ENCODE measurements at places on chromosomes 16 and 17.

GRCh38 chr17:80475910-80476876 is at the start of gene NPTX1:
Gene NPTX1, minus strand, starts transcription at chr17:80476607. Its CDS starts 161 bp downstream, at chr17:80476446.
- no peak for DNase-seq

DNA sequence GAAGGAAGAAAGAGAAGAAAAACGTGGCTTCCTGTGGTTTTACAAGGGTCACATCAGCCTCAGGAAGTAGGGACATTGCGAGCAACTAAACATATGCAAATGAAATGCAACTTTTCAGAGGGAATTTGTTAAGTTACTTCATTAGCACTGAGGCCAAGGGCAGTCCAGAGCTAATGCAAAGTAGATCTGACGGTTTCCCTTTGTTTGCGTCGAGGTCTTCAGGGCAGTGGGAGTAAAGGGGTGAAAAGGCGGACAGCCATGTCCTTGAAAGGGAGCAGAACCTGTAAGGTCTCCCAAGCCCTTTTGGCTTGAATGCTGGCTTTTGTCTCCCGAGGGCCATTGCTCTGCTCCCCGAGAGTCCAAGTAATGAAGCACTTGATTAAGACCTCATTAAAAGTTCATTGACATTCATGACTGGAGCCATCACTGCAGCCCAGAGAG is 85.0 kb downstream of the PMP22 start:
- no peak for DNase-seq

DNA sequence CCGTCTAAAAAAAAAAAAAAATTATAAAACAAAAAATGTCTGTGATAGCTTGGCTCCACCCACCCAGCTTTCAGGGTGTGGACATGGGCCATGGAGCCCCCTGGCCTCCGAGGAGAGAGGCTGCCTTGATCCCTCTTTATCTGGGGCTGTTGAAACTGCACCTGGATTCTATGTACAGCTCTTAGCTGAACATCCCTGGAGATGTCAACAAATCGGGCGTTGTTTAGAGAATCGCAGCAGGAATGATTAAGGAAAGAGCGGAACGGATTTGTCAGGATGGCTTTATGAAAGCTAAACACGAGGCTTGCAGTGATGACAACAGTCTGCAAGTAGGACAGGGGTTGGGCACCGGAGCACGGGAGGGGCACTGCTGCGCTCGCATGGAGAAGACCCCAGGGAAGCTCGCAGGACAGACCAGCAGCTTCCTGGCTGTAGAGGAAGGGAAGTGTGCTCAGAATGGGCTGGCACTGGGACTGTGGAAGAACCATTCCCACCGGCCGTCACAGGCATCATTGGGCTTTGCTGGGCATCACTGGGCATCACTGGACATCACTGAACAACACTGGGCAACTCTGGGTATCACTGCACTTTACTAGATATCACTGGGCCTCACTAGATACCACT is 195.8 kb upstream of the FOXF1 start:
- no peak for DNase-seq

GRCh38 chr17:37130984-37131446 is 182.3 kb downstream of the AATF start:
- no peak for DNase-seq

- no peak for DNase-seq
These were observed 10.7 kb downstream of the CRHR1 start for GRCh38 chr17:45794840-45795239.

DNA sequence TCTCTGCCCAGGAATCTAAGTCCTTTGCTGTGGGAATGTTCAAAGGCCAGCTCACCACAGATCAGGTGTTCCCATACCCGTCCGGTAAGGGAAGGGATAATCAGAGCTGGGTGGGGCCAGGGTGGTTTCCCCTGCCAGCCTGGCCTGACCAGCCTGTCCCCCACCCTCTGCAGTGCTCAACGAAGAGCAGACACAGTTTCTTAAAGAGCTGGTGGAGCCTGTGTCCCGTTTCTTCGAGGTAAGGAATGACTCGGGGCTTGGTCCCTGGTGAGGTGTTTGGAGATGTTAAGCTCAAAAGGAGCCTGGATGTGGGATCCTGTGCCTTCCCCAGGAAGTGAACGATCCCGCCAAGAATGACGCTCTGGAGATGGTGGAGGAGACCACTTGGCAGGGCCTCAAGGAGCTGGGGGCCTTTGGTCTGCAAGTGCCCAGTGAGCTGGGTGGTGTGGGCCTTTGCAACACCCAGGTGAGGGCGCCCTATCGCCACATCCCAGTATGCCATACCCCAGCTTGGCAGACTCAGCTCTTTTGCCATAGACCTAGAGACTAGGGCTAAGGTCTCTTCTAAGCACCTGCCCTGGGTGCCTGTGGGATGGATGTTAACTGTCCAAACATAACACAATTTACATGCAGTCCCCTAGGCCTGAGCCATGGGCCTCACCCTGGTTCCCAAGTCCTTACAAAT is 997 bp downstream of the ACADVL start:
- no peak for DNase-seq

DNA sequence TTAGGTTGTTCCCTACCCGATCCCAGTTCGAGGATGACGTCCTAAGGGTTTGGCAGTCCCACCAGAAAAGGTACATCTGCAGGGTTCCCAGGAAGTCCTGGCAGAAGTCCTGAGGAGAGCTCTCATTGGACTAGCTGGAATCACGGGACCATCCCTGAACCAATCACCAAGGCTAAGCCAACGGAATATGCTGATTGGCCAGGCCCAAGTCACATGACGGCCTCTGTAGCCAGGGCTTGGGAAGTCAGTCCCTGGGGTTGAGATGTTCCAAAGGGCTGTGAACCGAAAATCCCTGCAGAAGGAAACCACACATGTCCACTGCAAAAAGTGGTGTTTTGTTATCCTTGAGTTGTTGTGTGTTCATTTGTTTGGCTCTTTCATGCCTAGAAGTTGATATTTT is 68.2 kb upstream of the ZNF423 start:
- no peak for DNase-seq

- DNase-seq, result no peak
These were observed 762 bp upstream of the CSF3 start for GRCh38 chr17:40014375-40014980.

- DNase-seq, result no peak
These were observed 26.6 kb downstream of the MXRA7 start for GRCh38 chr17:76683921-76684745.

- DNase-seq, result no peak
These were observed 2.7 kb upstream of the SNX20 start for GRCh38 chr16:50683689-50684374.

DNA sequence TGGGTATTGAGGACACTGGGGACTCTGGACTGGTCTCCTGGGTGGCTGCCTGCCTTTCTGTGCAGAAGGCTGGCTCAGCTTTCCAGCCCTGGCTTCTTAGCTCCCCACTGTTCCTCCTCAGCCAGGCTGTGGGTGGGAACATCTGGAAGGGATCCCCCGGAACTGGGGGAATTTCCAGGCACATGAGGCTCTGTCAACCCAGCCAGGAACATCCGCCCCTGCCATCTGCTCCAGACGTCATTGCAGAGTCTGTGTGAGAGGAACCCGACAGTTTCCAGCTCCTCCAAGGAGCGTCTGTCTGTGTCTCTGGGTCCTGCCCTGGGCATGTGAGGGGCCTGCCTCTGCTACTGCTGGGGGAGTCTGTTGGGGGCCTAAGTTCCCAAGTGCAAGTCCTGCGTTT is 36.2 kb upstream of the CRHR1 start:
- no peak for DNase-seq

DNA sequence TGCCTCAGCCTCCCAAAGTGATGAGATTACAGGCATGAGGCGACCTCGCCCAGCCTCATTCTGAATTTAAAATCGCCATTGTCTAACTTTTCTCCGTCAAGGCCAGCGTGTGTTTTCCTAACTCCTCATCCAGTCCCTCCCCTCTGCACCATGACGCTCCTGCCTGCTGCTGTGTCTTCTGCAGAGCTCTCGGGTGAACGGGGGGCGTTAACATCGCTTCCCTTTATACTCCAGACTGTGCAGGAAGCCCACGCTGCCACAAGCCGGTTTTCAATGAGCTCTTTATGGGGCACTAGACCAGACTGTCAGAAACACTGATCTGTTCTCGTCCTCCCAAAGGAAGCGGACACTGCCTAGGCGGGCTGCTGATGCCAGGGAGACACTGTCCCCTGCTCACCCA is 13.2 kb downstream of the AANAT start:
- DNase-seq, result no peak

- no peak for DNase-seq
These were observed 50.8 kb downstream of the RAB11FIP4 start for GRCh38 chr17:31442276-31442675.

GRCh38 chr16:89931305-89931896 is 8.3 kb downstream of the TUBB3 start:
- no peak for DNase-seq

DNA sequence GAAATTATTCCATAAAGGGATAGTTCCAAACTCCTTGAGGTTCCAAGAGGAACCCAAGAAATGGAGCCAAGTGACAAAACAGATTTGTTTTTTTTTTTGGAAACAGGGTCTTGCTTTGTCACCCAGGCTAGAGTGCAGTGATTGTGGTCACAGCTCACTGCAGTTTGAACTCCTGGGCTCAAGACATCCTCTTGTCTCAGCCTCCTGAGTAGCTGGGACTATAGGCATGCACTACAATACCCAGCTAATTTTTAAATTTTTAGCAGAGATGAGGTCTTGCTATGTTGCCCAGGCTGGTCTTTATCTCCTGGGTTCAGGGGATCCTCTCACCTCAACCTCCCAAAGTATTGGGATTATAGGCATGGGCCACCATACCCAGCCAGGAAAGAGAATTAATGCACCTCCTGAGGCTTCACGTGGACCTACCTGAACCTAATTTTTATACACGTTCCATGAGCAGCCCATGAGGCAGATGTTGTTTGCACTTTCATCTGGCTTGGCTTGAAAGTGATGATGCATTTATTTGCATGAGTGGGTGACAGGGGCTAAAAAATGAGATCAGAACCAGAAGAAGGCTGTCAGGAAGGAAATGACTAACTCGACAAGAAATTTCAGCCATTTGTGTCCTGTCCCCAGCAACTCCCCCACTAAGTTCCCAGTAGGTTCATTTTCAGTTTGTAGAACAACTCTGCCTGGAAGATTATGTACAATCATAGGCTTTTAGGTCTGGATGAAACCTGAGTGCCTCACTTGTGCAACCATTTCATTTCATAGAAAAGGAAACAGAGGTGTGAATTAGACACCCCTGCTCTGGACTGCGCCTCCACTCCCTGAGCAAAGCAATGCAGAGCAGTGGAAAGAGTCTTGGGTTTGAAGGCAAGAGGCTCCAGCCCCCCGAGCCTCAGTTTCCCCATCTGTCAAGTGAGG is 10.3 kb upstream of the IRF8 start:
- DNase-seq, result no peak

DNA sequence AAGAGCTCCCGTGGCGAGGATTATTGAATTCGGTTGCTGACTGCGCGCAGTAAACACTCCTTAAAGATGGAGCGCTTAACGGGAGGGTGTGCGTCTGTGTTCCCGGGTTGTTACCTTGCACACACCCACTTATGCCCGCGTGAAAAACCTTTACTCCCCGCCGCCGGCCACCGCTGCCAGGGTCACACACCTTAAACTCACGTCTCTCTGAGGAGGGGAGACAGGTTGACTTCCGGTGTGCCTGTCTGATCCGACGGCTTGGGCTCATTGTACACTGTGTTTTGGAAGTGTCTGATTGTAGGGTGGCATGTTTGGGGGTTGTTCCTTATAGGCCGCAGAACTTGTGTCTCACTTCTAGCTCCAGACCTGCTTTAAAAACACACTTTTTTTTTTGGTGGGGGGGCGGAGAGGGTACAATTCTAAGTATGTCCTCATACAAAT is 66.8 kb downstream of the KPNA2 start:
- no peak for DNase-seq

DNA sequence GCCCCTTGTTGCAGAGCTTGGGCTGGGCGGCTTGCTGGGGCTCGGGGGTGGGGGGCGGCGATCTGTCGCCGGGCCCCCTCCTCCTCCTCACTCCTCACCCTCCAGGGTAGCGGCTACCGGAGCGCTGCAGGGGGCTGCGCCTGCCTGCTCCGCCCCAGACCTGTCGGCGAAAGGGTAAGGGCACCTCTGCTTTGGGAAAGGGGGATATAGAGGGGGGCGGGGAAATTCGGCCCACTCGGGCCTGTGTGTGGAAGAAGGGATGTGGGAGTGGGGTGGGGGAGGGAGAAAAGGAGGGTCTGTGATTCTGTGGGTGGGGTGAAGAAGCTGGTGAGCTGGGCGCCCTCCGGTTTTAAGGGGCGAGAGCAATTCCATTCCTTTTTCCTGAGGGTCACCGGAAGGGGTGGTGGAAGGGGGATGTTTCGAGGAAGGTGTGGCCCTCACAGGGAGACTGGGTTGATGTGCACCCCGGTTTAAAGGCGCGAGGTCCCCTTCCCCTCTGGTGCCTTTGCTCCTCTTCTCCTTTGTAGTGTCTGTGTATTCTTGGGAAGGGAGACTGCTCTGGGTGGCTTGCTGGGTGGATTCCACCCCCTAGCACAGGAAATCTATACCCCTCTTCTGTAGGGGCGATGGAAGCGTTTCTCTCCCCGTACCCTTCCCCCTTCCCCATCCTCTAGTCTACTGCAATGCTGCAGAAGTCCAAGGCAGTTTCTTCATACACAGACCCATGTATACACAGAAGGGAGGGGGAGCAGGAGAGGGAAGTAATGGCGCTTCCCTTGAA is 878 bp downstream of the TAOK1 start:
- no peak for DNase-seq

GRCh38 chr16:57837305-57838125 is 35.2 kb upstream of the KIFC3 start:
- DNase-seq, result no peak

- DNase-seq, result no peak
These were observed 7.5 kb upstream of the SNTB2 start for GRCh38 chr16:69179328-69180010.

DNA sequence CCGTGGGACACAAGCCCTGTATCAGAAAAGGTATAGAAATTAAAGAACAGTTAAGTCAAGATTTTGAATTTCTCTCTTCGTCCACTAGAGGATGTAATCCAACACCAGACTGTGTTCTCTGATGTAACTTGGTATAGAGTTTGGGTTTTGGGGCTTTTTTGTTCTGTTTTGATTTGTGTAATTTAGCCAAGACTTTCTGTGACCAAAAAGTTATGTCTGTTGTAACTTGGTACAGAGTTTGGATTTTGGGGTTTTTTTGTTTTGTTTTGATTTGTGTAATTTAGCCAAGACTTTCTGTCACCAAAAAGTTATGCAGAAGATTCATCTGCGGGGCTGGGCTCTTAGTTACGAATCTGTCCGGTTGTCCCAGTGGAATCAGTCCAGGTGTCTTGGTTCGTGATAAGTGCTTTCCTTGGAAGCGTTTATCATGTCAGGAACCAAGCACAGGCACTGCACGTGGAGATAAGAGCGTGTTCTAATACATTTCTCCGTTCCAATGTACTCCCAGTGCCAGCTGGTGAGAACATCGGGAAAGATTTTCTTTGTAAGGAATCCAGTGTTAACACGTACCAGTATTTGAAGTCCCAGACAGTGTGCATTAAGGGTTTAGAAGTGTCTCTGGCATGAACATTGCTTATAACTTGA is 44.1 kb upstream of the SEC14L1 start:
- no peak for DNase-seq

GRCh38 chr17:78242024-78242742 is 10.8 kb downstream of the TMEM235 start:
- no peak for DNase-seq

GRCh38 chr17:66459811-66460270 is 157.4 kb downstream of the PRKCA start:
- no peak for DNase-seq

GRCh38 chr16:69150146-69150865 is 17.9 kb downstream of the UTP4 start:
- no peak for DNase-seq

- DNase-seq, result no peak
These were observed 1.4 kb upstream of the KRTAP29-1 start for GRCh38 chr17:41304091-41304490.

GRCh38 chr17:83062818-83063671 is 16.4 kb upstream of the METRNL start:
- DNase-seq, result peak; percentile 60

Measured in coronary artery (tissue), 2 donors.